NCI-H69 (cell line): ENCODE measurements at places on chromosomes 6 and 20.

- no peak for DNase-seq
These were observed 46.8 kb downstream of the FARS2 start for GRCh38 chr6:5308066-5308465.

- DNase-seq: peak; percentile 84
These were observed 9.1 kb upstream of the INSM1 start for GRCh38 chr20:20358801-20359200.

- DNase-seq: no peak
These were observed 733.3 kb downstream of the HACE1 start for GRCh38 chr6:104126315-104127005.

- DNase-seq: peak; percentile 47
These were observed 92.5 kb downstream of the B3GAT2 start for GRCh38 chr6:70864401-70864800.

GRCh38 chr6:12472601-12473038 lies 182.5 kb downstream of the EDN1 start:
- no peak for DNase-seq

DNA sequence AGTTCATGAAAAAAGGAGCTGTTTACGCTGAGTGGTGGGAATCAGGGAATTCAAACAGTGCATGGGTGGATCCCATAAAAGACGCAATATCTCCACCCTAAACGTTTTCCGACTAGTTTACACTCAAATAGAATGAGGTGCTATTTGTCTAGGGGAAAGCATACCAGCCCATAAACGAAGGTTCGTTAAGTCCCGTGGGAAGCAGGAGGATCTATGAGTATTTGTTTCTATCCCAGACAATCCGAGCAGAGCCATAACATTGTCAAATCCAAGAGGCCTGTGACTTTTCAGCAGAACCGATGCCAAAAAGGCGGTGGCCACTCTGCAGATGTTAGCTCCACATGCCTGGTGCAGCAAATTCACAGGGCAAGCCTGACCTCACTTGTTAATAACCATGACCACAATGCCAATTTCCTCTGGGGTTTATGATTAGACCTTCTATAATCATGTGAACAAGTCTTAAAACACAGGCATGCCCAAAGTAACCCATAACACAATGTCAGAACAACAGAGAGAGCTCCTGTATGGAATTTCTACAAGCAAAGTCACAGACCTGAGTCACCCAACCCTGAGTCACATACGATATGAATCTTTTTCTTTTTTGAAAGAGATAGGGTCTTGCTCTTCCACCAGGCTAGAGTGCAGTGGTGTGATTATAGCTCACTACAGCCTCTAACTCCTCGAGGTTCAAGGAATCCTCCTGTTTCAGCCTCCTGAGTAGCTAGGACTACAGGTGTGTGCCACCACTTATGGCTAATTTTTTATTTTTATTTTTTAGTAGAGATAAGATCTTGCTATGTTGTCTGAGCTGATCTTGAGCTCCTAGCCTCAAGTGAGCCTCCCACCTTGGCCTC lies 123.3 kb downstream of the KIF13A start:
- no peak for DNase-seq

DNA sequence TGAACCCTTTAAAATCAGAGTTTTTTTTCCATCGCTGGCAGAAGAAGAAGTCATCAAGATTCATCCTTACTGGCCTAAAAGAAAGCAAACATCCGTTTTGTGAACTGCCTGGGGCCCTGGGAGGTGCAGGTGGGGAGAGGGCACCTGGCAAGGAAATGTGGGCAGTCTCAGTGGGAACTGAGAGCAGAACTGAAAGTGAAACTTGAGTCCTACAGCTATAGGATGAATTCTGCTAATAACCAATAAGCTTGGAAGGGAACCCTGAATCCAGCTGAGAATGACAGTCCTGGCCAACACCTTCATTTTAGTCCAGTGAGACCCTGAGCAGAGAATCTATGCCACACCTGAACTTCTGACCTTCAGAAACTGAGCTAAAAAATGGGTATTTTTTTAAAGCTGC lies 130.1 kb upstream of the ASCC3 start:
- peak; percentile 77 for DNase-seq

DNA sequence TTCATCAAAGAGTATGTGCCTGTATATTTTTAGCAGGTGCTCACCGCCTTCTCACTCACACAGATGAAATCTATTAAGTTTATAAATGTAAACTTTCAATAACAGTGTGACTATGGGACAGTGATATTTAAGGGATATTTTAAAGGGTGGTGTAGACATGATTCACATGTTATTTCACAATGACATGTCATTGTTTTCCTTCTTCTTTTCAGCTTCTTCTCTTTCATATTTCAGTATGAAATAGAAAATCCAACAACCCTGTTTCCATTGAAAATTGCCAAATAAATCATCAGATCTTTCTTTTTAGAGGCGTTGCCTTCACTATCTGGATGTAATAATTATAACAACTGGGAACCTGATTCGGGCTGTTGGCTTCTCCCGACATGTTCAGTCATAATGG lies 54.8 kb downstream of the PFDN4 start:
- DNase-seq: no peak

- no peak for DNase-seq
These were observed 2.1 kb upstream of the ZNF451 start for GRCh38 chr6:57087916-57088315.
